Activated naive CD8-positive, alpha-beta T cell treated with anti-CD3 and anti-CD28 coated beads, Interleukin-2, amount 10 ng/mL, durations not matched to agents 7 days and 5 days (primary cell): ENCODE measurements at places on chromosomes 5 and 9. TPM values are rescaled to one million over a fixed set of nuclear protein-coding genes. Genes with fewer than 3 reads are reported as not detected.

Gene CMYA5
- total RNA-seq: 0.22 TPM

Gene RNF208
- 5.0 TPM for total RNA-seq

Gene CNTNAP3
- total RNA-seq: not detected

Gene DMGDH
- total RNA-seq: not detected

Gene FGFR4
- total RNA-seq: 2.3 TPM

Gene FST
- 0.28 TPM for total RNA-seq

Gene ZNF454
- total RNA-seq: not detected

Gene CEL
- 2.3 TPM for total RNA-seq

Gene TRIM36
- total RNA-seq: 0.17 TPM

Gene RGS3
- 65.5 TPM for total RNA-seq

Gene WNK2
- total RNA-seq: 0.25 TPM

Gene C7
- not detected for total RNA-seq

Gene SMIM3
- total RNA-seq: 15.7 TPM

Gene COL27A1
- total RNA-seq: 1.7 TPM

Gene PHF19
- 248 TPM for total RNA-seq
